ENCODE measurements at places on chromosomes 3 and 15. TPM values are rescaled to one million over a fixed set of nuclear protein-coding genes. Genes with fewer than 3 reads are reported as not detected.

- peak; percentile 96 for DNase-seq
Measured at GRCh38 chr15:44195151-44195740, at the start of gene FRMD5. Gene FRMD5, minus strand, starts transcription at chr15:44195271.

DNA sequence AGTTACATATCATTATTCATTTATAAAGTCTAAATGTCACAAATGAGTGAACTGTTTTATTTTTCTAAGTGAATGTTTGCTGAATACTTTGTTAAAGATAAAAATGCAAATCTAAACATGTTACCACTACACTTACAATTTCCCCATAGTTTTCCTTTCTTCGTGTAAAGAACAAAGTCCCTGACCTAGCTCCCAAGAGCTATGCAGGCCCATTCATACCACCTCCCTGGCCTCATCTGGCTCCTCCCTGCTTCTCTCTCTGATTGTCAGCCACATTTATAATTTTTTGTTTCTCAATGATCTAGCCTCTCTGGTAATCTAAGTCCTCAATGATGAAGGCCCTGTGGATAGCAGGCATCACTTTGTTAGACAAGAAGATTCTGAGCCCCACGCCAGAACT is 31.0 kb upstream of the OR5K4 start:
- no peak for DNase-seq

DNA sequence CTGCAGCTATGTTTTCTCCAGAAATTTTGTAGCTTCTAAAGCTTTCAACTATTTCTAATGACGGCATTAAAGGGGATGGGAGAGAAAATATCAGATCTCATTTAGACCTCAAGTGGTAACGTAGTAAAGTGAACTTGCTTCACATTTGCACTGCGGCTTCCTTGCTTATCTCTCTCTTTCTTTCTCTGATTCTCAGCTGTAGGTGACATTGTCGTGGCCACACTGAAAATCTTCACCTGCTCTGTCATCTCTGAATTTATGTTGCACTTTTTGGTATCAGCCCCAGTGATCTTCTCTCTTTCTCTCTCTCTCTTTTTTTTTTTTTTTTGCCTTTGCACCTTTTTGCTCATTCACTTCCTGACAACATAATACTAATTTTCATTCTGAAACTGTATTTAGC is 254.1 kb upstream of the SATB1 start:
- DNase-seq: no peak

DNA sequence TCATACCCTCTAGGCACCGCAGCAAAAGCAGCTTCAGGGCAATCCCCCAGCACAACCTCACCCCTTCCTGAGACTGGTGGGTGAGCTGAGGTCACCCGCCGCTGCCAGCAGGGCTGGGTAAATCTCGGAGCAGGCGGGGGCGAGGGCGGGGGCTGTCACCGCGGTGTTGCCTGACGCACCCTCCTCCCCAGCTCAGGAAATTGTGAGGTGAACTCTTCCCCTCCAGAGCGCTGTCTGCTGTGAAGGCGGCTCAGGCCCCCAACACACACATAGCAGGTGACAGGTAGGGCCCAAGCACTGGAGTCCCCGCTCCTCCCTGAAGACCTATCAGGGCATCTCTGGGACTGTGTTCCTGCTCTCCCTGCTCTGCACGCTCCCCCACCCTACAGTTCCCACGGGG is 30.2 kb upstream of the FURIN start:
- no peak for DNase-seq

DNA sequence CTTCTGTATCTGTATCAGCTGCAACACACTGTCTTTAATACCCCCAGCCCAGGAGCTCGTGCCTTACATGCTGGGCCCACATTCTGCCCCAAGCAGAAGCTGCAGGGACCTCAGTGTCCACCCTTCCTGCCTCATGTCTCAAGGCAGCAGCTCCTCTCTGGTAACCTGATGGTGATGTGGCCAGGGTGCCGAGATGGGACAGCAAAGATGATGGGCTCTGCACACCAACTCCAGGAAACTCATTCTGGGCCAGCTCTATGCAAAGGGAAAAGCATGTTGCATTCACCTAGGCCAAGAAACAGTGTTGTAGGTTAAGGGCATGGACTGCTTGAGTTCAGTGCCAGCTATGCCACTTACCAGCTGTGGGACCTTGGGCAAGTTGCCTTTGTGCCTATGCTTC is 79.5 kb upstream of the PRR23C start:
- no peak for DNase-seq

DNA sequence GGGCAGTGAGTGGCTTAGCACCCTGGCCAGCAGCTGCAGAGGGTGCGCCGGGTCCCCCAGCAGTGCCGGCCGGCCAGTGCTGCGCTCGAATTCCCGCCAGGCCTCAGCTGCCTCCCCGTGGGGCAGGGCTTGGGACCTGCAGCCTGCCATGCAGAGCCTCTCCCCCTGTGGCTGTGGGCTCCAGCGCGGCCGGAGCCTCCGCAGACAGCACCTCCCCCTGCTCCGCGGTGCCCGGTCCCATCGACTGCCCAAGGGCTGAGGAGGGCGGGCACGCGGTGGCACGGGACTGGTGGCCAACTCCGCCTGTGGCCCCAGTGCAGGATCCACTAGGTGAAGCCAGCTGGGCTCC is 386.3 kb downstream of the CNTN4 start:
- no peak for DNase-seq

DNA sequence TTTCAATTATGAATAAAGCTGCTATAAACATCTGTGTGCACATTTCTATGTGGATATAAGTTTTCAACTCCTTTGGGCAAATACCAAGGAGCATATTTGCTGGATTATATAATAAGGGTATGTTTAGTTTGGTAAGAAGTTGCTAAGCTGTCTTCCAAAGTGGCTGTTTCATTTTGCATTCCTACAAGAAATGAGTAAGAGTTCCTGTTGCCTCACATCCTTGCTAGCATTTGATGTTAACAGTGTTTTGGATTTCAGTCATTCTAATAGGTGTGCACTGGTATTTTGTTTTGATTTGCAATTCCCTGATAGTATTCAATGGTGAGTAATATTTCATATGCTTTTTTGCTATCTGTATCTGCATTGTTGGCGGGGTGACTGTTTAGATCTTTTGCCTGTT is 120.7 kb upstream of the MDFIC2 start:
- peak; percentile 22 for DNase-seq

DNA sequence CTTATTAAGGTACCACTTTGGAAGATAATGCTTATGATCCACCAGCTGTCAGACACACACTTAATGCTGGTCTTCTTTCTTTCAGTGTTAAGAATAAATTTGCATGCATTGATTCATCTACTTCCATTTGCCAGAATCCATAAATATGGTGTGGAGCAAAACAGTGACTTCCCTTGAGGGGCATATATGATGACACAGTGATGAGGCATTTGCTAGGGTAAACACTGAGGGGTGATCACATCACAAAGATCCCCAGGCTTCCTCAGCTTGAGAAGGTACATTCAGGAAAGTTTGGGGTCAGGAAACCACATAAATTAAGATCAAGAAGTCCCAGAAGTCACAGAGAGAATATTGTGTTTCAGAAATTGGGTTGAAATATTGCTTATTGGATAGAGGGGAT is 9.9 kb upstream of the ZBED2 start:
- peak; percentile 6 for DNase-seq

GRCh38 chr15:98614681-98615080 is 33.7 kb upstream of the IGF1R start:
- no peak for DNase-seq

DNA sequence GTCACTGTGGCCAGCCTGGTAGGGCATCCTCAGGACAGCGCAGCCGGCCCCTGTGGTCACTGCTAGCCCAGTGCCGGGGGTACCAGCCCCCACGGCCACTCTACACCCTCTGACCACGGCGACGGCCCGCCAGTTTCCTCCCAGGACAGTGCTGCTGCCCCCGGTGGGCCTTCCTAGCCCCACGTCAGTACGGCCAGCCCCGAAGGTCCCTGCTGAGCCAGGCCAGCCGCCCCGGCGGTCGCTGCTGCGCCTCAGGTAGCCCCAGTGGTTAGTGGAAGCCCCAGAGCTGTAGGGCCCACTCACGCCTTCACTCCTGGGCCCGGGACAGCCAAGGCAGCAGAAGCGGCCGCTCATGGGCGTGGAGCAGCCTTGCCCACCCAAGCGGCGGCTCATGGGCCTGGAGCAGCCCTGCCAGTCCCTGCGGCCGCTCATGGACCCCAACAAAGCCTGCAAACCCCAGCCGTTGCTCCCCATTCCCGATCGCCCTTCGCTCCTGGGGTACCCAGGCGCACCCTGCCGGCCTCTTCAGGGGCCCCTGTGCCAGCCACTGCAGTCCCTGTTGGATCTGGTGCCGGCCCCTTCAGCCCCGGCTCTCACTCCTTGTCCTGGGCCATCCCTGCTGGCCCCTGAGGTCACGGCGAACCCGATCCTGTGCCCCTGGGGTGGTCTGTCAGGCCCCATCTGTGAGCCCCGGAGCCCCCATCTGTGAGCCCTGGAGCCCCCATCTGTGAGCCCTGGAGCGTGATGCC is 9.5 kb upstream of the ROPN1B start:
- no peak for DNase-seq

DNA sequence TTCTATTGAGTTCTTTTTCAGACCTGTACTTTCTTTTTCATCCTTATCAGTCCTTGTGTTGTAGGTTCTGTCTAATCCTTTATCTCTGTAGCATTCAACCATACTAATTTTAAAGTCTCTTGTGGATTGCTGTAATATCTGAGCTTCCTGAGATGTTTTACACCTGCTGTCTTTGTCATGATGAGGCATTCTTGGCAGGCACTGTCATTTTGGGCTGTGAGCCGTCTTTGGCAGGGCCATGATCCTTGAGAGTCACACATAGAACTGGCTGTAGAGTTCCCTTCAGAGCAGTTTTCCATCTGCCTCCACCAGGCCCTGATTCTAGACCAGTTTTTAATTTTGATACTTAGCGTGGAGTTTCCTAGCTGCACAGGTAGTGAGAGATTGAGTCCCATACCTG is 6.7 kb downstream of the EFCC1 start:
- no peak for DNase-seq

DNA sequence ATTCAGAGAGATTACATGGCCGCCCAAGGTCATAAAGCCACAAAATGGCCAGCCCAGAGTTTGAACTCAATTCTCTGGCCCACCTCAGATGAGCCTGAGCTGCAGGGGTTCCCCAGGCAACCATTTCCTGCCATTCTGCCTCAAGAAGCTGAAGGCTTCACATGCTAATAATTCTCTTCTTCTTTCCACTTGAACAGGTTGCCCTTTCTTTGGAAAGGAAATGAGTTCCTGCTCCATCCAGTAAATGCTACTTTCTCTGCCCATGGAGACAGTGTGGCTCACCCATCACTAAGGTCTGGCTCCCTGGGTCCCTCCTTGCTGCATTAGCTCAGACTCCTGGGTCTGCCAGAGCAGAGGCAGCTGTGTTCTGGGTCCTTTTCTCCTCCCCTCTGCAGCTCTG is 48.2 kb downstream of the TRIM42 start:
- no peak for DNase-seq

DNA sequence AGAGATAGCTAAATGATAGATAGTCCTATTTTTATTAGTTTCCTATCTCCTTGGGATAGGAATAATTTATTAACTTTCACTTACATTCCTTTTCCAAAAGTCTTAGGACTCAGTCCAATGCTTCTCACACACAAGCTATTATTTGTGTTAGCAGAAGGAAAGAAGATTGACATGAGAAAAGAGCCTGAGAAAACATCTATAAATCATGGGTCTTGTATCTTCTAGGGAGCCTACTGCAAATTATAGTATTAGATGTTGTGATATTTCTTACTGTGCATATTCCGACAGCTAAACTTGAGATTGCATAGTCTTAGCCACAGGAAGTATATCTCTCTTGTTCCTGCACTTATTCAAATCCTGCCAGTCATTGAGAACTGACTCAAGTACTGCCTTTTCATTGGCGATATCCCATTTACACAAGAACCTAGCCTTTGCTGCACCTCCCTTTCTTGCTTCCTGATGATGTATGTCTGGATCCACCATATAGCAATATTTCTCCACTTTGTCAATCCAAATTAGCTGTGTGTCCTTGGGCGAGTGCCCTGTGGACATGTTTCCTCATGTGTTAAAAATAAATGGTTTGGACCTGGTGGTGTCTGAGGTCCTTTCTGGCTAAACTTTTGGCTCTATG is 245.1 kb upstream of the LMCD1 start:
- DNase-seq: no peak

- DNase-seq: no peak
Measured at GRCh38 chr3:53103397-53104296, 26.6 kb downstream of the RFT1 start.

GRCh38 chr3:146777941-146778340 is 172.8 kb upstream of the PLSCR5 start:
- no peak for DNase-seq

DNA sequence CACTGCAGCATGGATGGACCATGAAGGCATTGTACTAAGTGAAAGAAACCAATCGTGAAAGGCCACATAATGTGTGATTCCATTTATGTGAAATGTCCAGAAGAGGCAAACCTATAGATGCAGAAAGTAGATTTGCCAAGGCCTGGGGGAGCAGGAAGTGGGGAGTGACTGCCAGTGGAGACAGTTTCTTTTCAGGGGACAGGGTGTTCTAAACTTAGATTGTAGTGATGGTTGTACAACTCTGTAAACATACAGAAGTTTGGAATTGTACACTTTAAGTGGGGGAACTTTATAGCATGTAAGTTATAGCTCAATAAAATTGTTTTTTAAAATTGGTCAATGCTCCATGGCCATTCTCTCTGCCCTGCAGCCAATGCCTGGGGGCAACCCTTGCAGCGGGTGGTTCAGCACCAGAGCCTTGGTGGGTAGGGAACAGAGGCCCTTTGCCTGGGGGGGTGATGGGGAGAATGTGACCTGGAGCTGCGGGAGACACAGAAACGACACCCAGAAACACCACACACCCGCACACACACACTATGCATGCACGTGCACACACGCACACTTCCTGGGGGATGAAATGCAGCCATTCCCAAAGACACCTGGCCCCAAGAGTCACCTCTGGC is 43.1 kb downstream of the DNAJB8 start:
- no peak for DNase-seq

- DNase-seq: peak; percentile 91
Measured at GRCh38 chr3:108180194-108180593, 42.0 kb downstream of the IFT57 start.

GRCh38 chr3:193452338-193452737 is 73.8 kb upstream of the ATP13A5 start:
- no peak for DNase-seq

GRCh38 chr3:62241279-62241678 is 132.1 kb downstream of the FEZF2 start:
- no peak for DNase-seq

FOXP1 gene
- total RNA-seq: 101 TPM

CLDN1 gene
- 2.6 TPM for total RNA-seq

IL17RE gene
- total RNA-seq: 0.99 TPM

CDHR4 gene
- total RNA-seq: not detected

TRAT1 gene
- not detected for total RNA-seq

SATB1 gene
- 18.7 TPM for total RNA-seq

RTP1 gene
- total RNA-seq: not detected

WDR5B gene
- 5.4 TPM for total RNA-seq

PP2D1 gene
- not detected for total RNA-seq

GPR149 gene
- total RNA-seq: not detected

SOX2 gene
- total RNA-seq: not detected

IL5RA gene
- not detected for total RNA-seq

PFKFB4 gene
- total RNA-seq: 6.7 TPM

Data from fibroblast of lung (primary cell).